ENCODE measurements at places on chromosomes 3 and 15.

DNA sequence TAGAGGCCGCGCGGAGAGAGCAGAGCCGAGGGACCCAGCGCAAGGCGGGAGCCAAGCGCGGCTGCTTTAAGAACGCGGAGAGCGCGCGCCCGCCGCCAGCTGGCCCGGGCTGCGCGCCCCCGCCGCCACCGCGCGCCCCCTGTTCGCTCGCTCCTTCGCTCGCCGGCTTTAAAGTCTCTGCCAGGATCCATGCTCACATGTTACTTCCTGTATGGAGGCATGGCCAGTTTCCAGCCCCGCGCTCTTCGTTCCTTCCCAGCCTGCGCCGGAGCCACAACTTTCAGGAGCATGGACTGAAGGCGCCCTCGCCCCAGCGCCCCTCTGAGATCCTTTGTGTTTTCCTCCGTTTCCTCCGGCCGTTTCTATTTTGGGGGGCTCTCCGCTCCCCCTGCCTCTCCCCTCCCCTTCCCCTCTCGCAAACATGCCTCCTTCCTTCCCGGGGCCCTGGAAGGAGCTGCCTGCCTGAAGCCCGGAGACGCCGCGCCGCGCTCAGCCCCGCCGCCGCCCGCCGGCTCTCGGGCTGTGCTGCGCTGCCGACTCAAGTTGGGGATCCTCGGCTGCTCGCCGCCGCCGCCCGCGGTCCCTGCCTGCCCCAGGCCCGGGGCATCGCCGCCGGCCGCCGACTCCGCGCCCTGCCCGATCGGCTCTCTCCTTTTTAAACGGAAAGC is at the start of gene PTPRG:
Gene PTPRG, plus strand, starts transcription at position 198 of the 668 bp plus-strand sequence. CDS start 717 bp downstream, outside the sequence.
- DNase-seq = peak; percentile 73

GRCh38 chr3:104908761-104909160 is 457.9 kb upstream of the ALCAM start:
- peak; percentile 13 for DNase-seq

GRCh38 chr3:37686220-37686619 is 175.5 kb upstream of the CTDSPL start:
- DNase-seq = no peak

GRCh38 chr3:125375950-125376679 is 990 bp upstream of the ZNF148 start:
- peak; percentile 47 for DNase-seq

GRCh38 chr15:101048581-101049030 is 129.4 kb downstream of the LRRK1 start:
- no peak for DNase-seq

- DNase-seq = no peak
These were observed 29.7 kb downstream of the ACAD11 start for GRCh38 chr3:132629928-132630327.

- DNase-seq = no peak
These were observed 142.3 kb upstream of the SOX2 start for GRCh38 chr3:181569356-181569940.

DNA sequence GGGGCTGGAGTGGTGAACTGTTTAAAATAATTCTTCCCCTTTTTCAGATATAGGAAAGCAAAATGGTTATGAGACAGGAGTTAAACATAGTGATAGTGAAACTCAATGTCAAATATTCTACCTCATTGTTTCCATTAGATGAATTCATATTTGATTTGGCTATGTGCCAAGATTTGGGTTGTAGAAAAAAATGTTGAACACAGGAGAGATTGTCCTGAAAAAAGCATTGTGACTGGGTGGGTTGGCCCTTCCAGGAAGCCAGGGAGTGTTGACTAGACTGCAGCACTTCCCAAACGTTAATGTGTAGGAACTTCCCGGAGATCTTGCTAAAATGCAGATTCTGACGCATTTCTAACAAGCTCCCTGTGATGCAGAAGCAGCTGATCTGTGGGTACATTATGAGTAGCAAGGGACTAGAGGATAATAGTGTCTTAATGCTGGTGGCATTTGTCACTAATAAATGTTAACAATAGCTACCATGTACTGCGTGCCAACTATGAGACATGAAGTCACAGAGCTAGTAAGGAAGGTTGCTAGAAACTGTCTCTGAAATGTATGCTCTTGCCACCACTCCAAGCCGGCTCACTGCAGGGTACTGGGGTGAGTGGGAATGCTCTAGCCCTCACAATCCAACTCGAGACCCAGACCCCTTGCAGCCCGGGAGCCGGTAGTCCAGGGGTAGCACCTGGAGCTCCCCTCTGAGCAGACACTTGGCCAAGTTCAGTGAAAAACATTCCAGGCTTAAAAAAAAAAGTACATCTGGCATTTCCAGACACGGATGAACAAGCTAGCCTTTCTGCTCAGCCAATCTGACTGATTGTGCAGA is 120.6 kb downstream of the CD47 start:
- DNase-seq = peak; percentile 42

- DNase-seq = no peak
These were observed 685.3 kb downstream of the GRM7 start for GRCh38 chr3:7546253-7546652.
